Stimulated activated CD8-positive, alpha-beta memory T cell treated with anti-CD3 and anti-CD28 coated beads, Interleukin-7, amount 100 ng/mL, for 48 hours (primary cell): ENCODE measurements at places on chromosomes 3 and 15.

GRCh38 chr15:60589728-60590127, 110.8 kb upstream of the ICE2 start:
- no peak for DNase-seq

- DNase-seq, result no peak
Measured at GRCh38 chr3:188197388-188197847, 43.5 kb downstream of the LPP start.

- DNase-seq, result no peak
Measured at GRCh38 chr3:46664971-46665762, 28.3 kb downstream of the ALS2CL start.

- DNase-seq, result no peak
Measured at GRCh38 chr3:143507735-143508580, 340.3 kb downstream of the SLC9A9 start.

GRCh38 chr3:38122712-38123290, 14.1 kb downstream of the ACAA1 start:
- DNase-seq, result no peak

DNA sequence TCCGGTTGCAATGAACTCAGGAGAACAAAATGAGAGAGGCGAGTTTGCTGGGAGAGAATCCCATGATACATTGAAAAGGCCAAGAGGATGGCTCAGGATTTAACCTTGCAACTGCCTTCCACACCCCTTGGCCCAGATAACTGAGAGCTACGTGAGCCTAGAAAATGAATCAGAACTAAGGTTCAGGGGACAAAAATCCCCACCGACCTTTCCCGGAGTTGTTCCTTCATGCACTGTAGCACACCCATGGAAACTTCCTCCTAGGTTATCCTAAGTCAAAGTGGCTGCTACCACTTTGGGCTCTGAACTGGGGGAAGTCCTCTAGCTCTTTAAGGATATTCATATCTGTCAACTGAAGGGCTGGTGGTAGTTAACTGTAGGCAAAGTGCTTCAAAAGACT, 58.3 kb upstream of the SLC4A7 start:
- no peak for DNase-seq

- DNase-seq, result no peak
Measured at GRCh38 chr3:36669764-36670163, 94.6 kb downstream of the DCLK3 start.

GRCh38 chr15:58549785-58550074, 117.9 kb downstream of the LIPC start:
- no peak for DNase-seq

- DNase-seq, result no peak
Measured at GRCh38 chr15:68031404-68031803, 22.7 kb upstream of the PIAS1 start.

GRCh38 chr3:188001093-188001492, 152.9 kb upstream of the LPP start:
- DNase-seq, result no peak

DNA sequence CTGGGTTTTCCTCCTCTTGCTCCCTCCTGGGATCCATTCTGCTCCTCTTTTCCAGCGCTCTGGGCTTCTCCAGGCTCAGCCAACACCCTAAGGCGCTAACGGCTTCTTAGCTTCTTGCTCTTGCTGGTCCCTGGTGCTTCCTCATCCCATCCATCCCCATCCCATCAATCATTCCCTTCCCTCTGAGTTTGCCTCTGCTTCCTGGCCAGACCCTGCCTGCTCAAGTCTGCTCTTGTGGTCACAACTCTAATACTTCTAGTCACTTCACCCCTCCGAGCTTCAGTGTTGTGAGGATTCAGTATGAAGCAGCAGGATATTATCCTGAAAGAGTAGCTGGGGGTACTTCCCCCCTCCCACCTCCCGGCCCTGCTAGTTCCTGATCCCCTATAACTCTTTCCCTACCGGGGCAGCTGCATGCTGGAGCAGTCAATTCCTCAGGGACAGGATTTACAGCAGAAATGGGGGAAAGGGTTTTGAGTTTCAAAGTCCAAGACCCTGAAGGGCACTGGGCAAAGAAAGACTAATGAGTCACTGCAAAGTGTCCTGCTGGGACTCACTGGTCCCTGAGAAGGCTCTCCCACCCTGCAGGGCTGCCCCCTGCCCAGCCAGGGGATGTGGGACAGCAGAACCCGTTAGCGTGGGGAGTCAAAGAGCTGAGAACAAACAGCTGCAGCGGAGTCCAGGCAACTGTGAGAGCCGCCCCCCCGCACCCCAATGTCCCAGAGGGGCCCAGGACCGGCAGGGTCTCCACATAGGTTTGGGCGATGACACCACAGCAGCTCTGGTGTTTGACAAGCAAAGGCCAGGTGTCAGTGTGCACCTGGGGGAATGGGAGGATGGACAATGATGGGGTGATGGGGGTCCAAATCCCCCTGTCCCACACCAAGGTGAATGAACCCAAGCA, 2.3 kb upstream of the SYNM start:
- no peak for DNase-seq

GRCh38 chr3:60651799-60652198, 599.5 kb downstream of the FHIT start:
- no peak for DNase-seq

DNA sequence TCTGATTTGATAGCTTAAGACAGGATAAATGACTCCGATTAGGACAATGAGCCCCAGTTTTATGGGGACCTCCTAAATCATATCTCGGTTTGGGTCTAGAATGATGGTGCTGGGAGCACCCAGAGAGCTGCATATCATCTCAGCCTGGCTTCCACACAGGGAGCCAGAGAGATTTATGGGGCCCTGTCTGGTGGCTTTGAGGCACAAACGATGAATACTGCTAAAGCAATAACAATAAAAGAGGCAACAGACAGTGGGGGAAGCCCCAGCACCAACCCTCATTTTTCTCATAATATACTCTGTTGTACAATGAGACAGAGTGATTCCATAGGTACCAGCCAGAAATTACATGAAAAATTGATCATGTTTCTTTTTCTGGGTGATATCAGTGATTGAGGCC, 889.0 kb upstream of the CFAP20DC start:
- no peak for DNase-seq

DNA sequence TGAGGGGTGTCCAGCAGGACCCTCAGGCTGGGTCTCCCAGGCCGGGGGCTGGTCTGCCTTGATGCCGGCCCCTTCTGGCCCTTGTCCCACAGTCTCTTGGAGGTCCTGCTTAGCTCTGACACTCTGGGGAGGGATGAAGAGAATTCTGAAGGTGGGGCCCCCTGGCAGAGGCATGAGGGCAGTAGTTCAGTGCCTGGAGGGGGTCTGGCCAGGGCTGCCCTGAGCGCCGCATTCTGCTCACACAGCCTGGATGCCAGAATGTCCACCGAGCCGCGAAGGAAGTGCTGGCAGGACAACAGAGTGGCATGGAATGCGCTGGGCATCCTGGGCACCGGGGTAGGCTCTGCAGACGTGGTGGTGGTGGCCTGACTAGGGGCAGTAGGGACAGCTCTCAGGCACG, 55.5 kb downstream of the SMAD6 start:
- DNase-seq, result no peak

GRCh38 chr15:90991587-90992285, 2.6 kb downstream of the PRC1 start:
- no peak for DNase-seq

- no peak for DNase-seq
Measured at GRCh38 chr15:76310475-76311099, 682 bp downstream of the ETFA start.

DNA sequence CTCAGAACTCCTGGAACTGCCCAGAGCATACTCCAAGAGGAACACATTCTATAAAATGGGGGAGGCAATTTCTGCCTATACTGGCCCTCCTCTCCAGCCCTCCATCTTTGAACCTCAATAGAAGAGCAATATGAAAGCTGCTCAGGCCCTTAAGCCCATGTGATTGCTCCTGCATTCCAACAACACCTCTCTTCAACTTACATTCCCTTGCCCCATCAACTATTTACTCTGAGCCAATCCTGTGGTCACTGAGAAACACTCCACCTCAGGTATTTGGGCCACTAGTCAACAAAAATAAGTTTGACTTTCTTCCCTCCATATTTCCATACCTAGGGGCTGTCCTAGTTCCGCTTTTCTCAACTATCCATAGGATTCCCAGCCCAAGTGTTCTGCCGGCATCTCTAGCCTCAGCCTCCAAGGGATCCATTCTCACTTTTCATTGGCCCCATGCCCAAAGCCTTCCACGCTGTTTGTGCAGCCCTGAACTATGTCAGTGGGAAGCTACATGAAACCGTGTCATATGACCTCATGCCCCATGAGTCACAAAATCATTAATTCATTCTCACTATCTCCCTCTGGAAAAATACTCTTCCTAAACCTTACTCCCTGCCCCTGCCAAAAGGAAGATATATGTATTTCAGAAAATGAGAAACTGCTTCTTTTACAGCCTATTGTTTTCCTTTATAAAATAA, 61.6 kb downstream of the GJD2 start:
- DNase-seq, result no peak

GRCh38 chr15:75138016-75138999, 63.4 kb upstream of the C15orf39 start:
- no peak for DNase-seq

- DNase-seq, result no peak
Measured at GRCh38 chr3:11662392-11662990, 18.8 kb upstream of the VGLL4 start.

DNA sequence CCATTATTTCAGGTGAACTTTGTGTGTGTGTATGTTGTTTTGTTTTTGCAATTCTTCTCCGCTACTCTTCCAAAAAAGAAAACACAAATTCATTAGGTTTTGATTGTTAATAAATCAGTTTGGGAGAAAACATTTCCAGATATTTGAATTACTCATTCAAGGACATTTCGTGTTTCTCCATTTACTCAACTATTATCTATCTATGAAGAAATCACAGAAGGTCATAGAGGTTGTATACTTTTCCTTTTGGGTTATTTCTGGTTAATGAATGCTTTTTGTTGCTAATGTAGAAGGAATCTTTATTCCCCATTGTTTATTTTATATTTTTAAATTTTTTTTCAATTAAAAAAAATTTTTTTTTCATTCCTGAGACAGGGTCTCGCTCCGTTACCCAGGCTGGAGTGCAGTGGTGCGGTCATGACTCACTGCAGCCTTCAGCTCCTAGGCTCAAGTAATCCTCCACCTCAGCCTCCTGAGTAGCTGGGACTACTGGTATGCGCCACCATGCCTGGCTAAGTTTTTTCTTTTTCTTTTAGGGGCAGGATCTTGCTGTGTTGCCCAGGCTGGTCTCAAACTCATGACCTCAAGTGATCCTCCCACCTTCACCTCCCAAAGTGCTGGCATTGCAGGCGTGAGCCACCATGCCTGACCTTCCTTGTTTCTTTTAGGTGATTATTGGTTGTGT, 28.4 kb downstream of the IGF1R start:
- DNase-seq, result no peak

DNA sequence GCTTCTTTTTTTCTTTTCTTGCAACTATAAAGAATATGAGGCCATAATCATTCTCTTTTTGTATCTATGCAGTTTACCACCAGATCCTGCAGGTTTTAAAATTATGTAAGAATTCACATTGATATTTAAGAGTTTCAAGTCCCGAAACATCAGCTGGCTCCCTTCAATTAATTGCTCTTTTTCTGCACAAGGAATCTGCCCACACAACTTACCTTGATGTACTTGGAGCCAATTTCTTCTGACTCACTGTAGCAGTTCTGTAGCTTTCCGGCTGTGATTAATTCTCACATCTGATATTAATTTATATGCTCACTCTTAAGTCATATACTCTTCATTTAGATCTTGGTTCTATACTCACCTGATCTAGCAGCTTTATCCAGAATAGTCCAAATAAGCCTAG, 781.8 kb downstream of the CADM2 start:
- DNase-seq, result no peak

- DNase-seq, result no peak
Measured at GRCh38 chr3:141425523-141426233, 57.4 kb downstream of the ZBTB38 start.

GRCh38 chr3:166367947-166368533, 530.8 kb upstream of the BCHE start:
- no peak for DNase-seq

- DNase-seq, result no peak
Measured at GRCh38 chr15:65400760-65401610, 21.8 kb downstream of the IGDCC4 start.

GRCh38 chr3:81484520-81484919, 276.9 kb downstream of the GBE1 start:
- DNase-seq, result no peak

DNA sequence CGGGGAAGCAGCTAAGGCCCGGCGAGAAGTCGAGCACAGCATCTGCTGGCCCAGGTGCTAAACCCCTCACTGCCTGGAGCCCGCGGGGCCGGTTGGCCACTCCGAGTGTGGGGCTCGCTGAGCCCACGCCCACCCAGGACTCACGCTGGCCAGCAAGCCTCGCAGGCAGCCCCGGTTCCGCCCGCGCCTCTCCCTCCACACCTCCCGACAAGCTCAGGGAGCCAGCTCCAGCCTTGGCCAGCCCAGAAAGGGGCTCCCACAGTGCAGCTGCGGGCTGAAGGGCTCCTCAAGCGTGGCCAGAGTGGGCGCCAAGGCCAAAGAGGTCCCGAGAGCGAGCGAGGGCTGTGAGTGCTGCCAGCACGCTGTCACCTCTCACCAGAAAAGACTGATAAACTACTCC, 8.9 kb upstream of the GABRB3 start:
- DNase-seq, result no peak

DNA sequence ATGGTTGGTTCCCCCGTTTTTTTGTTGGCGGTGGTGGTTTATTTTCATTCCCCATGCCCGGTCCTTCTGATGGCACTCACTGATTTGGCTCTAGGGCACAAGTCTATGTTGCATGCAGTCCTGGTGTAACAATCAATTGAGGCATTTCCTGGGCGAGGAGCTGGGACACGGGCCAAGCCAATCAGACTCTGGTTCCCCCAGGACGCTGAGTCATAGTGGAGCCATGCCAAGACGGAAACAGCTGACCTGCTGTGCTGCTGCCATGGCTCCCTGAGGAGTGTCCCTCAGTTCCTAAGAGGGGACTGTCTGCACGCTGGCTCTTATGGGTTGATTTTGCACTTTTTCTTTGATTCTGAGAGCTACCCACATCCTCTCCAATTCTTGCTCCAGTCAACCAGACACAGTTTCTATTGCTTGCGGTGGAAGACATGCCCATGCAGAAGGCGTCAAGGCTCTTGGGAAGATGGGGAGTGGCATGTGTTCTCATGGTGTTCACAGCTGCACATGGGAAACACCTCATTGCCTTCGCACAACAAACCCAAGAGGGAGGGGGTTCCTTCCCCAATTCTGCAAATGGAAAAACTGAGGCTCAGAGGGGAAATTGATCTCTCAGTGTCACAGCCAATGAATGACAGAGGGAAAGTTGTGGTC, 28.3 kb upstream of the ALDH1L1 start:
- no peak for DNase-seq

DNA sequence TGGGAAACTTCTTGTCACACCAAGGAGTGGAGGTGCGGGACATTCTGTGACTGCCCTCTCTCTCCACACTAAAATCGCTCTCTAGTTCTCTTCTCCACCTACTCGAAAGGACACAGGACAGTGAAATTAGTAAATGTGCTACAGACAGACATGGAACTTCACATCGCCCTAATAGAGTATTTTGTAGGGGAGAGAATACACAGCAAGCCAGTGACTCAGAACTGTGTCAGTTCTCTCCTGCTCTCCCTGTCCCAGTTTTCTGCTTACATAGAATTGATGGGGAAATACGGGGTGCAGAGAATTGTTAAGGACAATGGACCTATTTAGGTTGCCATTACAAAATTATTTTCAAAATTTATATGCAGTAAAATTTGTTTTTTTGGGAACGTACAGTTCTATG, 159.6 kb upstream of the GADL1 start:
- no peak for DNase-seq

- DNase-seq, result no peak
Measured at GRCh38 chr3:39783680-39784079, 25.7 kb upstream of the MYRIP start.
